ENCODE measurements at places on chromosomes 1 and 21. TPM values are rescaled to one million over a fixed set of nuclear protein-coding genes. Genes with fewer than 3 reads are reported as not detected.

GRCh38 chr1:5189384-5189783 lies 535.0 kb downstream of the AJAP1 start:
- H3K36me3 ChIP-seq = no peaks in the 10 kb centered on the region
- DNase-seq = no peak
- no peak overlapping the region for H3K4me3 ChIP-seq
- H3K27me3 ChIP-seq = no peaks in the 10 kb centered on the region

- no peak overlapping the region for H3K4me3 ChIP-seq
- no peaks in the 10 kb centered on the region for H3K4me1 ChIP-seq
Measured at GRCh38 chr1:29785137-29785527, 548.8 kb downstream of the PTPRU start.

DNA sequence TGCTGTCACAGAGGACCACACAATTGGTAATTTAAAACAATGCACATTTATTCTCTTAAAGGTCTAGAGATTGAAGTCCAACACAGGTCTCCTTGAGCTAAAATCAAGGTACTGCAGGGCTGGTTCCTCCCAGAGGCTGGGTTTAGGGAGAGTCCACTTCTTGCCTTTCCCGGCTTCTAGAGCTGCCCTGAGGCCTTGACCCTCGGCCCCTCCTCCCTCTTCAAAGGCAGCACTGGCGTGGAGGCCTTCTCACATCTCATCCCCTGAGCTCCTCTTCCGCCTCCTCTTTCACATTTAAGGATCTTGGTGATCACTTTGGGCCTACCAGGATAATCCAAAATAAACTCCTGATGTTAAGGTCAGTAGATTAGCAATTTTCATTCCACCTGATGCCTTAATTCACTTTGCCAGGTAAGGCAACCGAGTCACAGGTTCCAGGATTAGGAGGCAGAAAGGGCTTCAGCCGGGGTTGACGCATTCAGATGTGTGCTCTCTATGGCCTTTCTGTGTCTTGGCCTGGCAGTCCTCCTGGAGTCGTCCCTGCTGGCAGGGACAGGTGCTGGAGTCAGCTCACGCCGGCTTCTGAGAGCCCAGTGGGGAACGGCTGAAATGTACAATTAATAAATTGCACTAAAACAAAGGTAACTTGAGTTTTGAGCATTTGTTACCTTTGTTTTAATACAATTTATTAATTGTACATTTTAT lies 61.2 kb upstream of the ABCG1 start:
- no peak for DNase-seq
- no peaks in the 10 kb centered on the region for H3K36me3 ChIP-seq
- peaks cover 11% of the 10 kb centered on the region for H3K4me1 ChIP-seq
- no peak overlapping the region for H3K27ac ChIP-seq
- no peak overlapping the region for H3K4me3 ChIP-seq

- H3K36me3 ChIP-seq = no peaks in the 10 kb centered on the region
- H3K4me3 ChIP-seq = no peak overlapping the region
- no peaks in the 10 kb centered on the region for H3K27me3 ChIP-seq
- H3K27ac ChIP-seq = no peak overlapping the region
- DNase-seq = no peak
Measured at GRCh38 chr1:235628316-235629005, 21.1 kb downstream of the GNG4 start.

GRCh38 chr1:97767381-97767780 lies 153.5 kb downstream of the DPYD start:
- DNase-seq = no peak
- H3K4me3 ChIP-seq = no peak overlapping the region
- H3K27me3 ChIP-seq = no peaks in the 10 kb centered on the region
- no peaks in the 10 kb centered on the region for H3K4me1 ChIP-seq
- H3K36me3 ChIP-seq = peaks cover 2% of the 10 kb centered on the region
- H3K27ac ChIP-seq = no peak overlapping the region

DNA sequence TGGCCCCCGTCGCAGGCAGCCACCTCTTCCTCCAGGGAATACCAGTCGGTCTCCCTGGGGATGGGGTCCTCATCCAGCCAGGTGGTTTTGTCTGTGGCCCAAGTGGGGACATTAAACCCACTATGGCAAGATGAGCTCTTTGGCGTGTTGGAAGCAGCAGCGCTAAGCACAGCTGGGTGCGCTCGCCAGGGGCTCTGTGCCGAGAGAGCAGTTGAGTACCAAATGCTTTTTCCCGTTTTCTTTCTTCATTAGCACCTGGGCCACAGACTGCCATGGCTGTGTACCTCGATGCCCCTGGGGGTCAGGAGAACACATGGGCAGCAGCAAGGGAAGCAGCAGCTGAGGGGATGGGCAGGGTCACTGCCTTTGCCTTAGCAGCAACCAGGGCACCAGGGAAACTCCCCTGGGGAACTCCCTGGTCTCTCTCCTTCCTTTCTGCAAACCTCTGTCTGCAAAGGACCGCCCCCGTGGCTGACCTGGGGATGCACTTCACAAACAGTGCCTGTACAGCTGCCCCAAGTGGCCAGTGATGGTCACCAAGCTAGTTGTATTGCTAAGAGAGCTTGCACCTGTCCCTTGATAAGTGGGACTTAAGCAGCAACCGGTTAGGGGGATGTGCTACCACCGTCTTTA lies 31.1 kb downstream of the EDARADD start:
- DNase-seq = no peak
- peaks cover 16% of the 10 kb centered on the region for H3K36me3 ChIP-seq
- no peaks in the 10 kb centered on the region for H3K27me3 ChIP-seq
- peaks cover 3% of the 10 kb centered on the region for H3K4me1 ChIP-seq
- no peak overlapping the region for H3K27ac ChIP-seq

DNA sequence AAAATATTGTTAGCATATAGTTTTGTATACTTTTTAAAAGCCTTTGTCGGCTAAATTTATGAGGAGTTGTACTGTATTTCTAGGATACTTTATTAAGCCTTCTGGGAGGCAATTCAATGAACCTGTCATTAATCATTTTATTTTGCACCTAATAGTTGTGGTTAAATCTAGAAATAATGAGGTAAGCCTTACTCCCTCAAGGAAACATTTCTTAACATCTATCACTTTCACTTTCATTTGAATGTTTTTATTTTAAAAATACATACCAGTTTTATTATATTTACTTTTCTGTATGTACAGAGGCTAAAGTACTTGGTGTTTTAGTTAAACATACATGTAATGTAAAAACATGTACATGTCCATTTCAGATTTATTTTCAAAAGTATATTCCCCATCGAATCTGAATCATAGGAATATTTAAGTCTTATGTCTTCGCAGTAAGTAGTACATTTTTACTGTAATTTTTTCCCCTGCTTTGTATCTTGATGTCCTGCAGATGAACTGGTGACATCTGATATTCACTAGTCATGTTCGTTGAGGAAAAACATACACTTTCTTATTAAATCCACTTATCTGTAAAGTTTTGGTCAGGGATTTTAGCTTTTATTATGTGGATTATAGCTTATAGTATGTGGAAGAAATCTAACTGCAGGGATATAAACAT lies 82.8 kb downstream of the DISP1 start:
- no peak for DNase-seq
- no peak overlapping the region for H3K4me3 ChIP-seq
- peaks cover 5% of the 10 kb centered on the region for H3K4me1 ChIP-seq
- H3K27me3 ChIP-seq = no peaks in the 10 kb centered on the region
- no peak overlapping the region for H3K27ac ChIP-seq

- DNase-seq = no peak
- peaks cover 10% of the 10 kb centered on the region for H3K4me1 ChIP-seq
- no peak overlapping the region for H3K27ac ChIP-seq
- no peaks in the 10 kb centered on the region for H3K27me3 ChIP-seq
- no peaks in the 10 kb centered on the region for H3K36me3 ChIP-seq
- no peak overlapping the region for H3K4me3 ChIP-seq
Measured at GRCh38 chr1:101410048-101410878, 173.4 kb downstream of the S1PR1 start.

Gene EDARADD
- total RNA-seq = 13.5 TPM

Gene PLEKHG5
- total RNA-seq = 77.0 TPM

Gene TFF3
- total RNA-seq = 40.1 TPM

Data from progenitor cell of endocrine pancreas (in vitro differentiated cells).